Activated naive CD8-positive, alpha-beta T cell treated with anti-CD3 and anti-CD28 coated beads for 36 hours (primary cell): ENCODE measurements at places on chromosomes 2 and 18.

GRCh38 chr2:205367331-205367935 lies 314.9 kb upstream of the NRP2 start:
- DNase-seq, result no peak

DNA sequence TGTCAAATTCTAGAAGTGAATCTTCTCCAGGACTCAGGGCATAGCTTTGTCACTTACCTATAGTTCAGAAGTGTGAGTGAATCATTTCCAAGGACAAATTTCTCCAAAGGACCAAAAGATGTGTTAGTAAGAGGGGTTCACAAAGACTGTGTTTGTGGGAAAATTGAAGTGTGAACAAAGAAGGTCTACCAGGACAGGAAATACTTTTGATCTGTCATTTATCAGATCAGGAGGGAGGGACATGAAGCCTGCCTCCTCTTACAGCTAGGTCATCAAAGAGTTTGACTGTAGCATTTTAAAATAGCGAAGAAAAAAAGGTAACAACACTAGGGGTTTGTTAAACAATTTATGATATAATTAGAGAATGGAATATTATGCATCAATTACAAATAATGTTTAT lies 2.0 kb upstream of the CD28 start:
- DNase-seq, result no peak

GRCh38 chr2:85589982-85590791 lies 5.4 kb upstream of the RNF181 start:
- no peak for DNase-seq

GRCh38 chr2:144559681-144560080 lies 39.8 kb upstream of the ZEB2 start:
- no peak for DNase-seq

- no peak for DNase-seq
These were observed 311.3 kb downstream of the TGIF1 start for GRCh38 chr18:3761266-3761665.

DNA sequence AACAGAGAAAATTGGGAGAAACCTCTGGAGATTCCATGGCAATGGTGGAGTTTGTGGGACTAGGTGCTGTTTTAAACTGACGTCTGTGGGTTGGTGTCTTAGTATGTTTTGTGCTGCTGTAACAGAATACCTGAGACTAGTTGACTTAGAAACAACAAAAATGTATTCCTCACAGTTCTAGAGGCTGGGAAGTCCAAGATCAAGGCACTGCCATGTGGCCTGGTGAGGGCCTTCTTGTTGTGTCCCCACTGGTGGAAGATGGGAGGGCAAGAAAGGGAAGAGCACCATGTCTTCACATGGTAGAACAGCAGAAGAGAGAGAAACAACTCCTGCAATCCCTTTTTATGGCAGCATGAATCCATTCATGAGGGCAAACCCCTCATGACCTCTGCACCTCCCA lies 6.8 kb upstream of the ZC3H6 start:
- no peak for DNase-seq

- no peak for DNase-seq
These were observed 67.8 kb upstream of the HDAC4 start for GRCh38 chr2:239468491-239469105.

DNA sequence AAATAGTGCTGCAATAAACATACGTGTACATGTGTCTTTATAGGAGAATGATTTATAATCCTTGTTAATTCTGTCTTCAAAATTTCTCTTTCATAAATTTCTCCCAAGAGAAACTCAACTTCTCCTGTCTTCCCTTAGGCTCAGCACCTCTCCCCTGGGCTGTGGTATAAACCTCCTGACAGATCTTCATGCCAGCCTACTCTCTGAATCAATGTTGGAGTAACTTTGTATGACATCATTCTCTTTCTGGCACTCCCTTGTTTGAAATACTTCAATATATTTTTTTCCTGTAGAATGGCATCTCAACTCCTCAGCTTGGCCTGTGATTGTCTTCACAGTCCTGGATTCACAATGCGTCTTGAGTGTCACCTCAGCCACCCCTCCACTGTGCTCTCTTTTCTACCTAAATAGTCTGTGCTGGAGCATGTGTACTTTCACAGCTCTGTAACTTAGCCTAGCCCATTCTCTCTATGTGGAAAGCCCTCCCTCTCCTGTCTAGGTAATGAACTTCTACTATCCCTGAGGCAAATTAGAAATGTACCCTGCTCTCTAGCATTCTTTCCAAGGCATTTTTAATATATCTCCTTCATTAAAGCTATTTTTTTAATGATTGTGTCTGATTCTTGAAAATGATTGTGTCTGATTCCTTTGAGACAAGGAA lies 649.9 kb upstream of the FANCL start:
- no peak for DNase-seq

DNA sequence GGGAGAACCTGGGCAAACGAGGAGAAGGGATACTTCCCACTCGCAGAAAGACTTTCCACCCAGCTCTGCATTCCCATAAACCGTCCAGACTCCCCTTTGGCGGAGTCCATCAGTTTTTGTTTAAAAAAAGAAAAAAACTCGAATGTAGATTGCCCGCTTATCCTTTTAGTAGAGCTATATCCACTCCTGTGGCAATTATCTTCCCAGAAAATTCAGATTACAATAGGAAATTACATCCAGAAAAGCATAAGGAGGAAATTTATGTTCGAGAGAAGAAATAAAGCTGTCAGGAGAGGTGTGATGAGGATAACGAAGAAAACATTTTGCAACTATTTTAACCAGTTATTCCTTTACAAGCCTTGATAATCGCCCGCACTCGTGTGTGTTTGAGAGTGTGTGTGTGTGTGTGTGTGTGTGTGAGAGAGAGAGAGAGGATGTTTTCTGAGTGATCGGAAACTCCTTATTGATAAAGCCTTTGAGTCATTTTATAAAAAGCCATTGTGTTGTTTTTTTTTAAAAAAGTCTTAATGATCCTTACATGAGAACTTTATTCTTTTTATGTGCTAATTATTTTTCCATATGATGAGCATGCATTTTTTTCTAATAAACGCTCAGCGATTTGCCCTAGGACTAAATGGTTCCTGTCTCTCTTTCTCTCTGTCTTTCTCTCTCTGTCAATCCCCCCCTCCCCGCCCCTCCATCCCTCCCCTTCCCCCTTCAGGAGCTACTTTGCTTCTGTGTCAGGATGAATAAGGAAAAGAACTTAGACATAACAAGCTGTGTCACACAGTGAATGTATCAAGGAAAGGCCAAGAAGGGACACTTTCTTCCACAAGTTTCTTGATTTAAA lies 1.1 kb upstream of the PPP3R1 start:
- DNase-seq, result peak; percentile 13

DNA sequence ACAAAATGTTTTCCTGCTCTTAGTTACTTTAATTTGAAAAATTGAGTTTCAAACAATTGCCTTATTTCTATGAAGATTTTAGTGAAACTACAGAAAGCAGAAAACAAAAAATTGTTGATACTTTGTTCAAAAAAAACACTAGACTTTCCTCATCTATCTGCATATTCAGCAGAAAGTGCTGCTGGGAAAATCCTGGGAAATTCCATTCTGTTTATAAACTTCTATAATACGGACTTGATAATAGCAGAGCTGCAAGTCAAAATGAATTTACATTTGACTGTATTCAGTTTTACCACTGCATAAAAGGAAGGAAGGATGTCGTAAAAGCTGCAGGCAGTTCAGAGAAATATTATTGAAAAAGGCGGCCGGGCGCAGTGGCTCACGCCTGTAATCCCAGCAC lies 24.9 kb upstream of the ERICH2 start:
- DNase-seq, result no peak

- peak; percentile 80 for DNase-seq
These were observed 26.5 kb upstream of the IGFBP2 start for GRCh38 chr2:216606551-216607276.

DNA sequence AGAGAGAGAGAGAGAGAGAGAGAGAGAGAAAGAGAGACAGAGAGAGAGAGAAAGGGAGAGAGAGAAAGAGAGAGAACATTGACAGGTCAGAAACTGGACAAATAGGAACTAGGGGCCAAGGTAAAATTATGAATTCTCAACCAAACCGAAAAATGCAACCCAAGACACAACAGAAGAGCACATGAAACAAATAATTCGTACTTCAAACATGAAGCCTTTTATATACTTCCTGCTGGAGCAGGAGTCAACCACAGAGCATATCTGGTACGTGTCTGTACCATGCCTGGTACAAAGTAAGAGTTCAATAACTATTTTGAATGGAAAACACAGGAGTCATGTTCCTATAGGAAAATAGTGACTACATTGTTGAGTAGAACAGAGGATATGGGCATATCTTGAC lies 6.5 kb upstream of the VPS54 start:
- DNase-seq, result no peak

GRCh38 chr2:173555833-173556232 lies 201.2 kb downstream of the CDCA7 start:
- DNase-seq, result no peak

DNA sequence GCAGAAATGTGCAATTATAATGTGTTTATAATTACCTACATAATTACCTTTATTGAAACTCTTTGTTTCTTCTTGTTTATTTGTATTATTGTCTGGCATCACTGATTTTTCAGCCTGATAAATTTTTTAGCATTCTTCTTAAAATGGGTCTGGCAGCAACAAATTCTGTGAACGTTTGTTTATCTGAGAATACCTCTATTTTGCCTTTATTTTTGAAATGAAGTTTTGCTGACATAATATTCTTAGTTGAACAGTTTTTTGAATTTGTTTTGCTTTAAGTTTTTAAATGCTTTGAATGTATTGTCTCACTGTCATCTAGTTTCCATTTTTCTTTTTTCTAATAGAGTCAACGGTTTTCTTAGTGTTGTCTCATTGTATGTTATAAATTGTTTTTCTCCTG lies 1152.0 kb upstream of the CDH2 start:
- no peak for DNase-seq

- DNase-seq, result no peak
These were observed 296.6 kb downstream of the LRRTM1 start for GRCh38 chr2:80007777-80008503.

DNA sequence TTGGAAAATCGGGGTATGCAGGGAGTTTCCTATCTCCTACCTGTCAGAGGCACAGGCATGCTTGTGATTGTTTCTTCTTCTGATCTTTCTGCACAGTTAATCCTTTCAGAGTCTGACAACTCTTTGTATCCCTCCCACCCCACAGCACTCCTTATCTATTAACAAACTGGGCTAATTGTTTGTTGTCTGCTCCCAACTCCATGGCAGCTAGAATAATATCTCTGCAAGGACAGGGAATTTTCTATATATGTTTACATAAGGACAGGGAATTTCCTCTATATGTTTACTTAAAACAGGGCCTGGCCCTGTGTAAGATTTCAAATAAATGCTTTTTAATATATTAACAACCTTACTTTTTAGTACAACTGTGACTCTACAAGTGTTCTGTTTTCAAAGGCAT lies 36.0 kb upstream of the VRK2 start:
- DNase-seq, result no peak

DNA sequence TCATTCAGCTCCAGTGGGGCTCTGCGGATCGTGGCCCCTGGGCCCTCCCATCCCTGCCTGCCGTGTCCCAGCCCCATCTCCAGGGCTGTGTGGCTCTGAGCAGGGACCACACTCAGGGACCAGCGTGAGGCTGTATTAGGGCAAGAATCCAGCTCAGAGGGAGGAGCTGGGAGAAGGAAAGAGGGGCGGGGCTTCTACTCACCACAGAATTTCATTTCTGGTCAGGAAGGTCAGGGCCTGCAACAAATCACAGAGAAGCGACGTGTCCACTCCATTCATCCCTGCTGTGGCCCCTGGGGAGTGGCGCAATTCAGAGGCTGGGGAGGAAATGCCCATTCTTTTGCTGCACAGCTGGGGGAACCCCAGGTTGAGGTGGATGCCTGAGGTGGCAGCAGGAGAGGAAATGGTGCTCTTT lies 828 bp downstream of the CIB4 start:
- no peak for DNase-seq

DNA sequence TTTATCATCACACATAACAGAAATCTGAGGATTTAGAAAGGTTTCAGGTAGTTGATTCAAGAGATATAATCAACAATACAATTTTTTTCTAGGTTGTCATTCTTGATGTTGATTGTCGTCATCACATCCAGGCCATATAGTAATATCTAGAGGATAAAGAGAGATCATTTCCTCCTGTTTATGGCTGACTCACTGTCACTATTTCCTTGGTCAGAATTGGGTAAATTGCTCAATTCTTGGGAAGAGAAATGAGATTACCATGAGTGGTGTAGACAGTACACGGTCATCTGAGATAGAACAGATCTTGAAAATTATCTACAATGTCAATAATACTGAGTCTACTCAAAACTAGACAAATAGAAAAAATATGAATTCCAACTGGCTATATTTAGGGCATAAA lies 78.8 kb downstream of the ZNF804A start:
- no peak for DNase-seq

DNA sequence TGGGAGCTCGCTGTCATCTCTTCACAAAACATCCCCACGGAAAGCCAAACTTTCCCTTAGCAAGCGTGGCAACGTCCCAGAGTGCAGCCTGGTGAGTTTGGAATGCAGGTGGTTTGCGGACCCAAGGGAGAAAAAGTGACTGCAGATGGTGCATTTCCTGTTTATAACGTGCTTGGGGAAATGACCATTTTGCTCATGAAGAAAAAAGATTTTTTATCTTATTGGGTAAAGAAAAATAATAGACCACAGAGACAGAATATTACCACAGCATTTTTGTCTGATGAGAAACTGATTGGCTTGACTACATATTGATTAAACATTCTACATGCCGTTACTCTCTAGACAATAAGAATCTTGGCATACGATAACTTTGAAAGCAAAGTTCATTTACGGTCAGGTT lies 136.5 kb downstream of the COPS8 start:
- no peak for DNase-seq

DNA sequence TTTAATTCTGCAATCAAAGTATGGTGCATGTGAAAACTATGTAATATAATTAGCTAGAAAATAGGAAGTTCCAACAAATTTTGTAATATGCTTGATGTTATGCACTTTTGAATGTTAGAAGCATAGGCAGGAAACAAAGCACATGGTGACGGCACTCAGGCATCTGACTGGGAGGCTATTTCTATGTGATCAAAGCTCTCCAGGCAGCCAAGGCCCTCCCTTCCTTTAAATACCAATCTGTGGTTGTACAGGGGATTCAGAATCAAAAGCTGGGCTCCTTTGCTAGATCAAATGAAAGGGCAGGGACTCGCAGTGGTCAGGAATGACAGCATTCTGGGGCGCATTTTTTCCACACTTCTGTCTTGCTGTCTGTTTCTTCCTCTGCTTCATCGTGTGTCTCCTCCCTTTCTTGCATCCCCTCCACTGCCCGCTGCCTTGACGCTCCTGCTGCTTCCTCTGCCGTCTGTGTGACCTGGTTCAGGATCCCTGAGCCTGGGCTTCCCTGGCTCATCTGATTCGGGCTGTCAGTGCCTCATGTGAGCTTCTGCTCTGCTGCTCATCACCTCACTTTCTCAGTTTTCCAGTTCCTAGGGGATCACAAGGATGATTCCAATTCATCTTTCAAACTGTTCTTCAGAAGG lies 30.9 kb downstream of the TMEM182 start:
- DNase-seq, result no peak
